ENCODE measurements at places on chromosomes 7 and 10.
A peak's percentile ranks its signal among the peaks of the same experiment; 100 is the strongest.

GRCh38 chr10:103696411-103697145 is 158.8 kb downstream of the SH3PXD2A start:
- peak; percentile 67 for DNase-seq

- no peak for DNase-seq
These were observed at the start of gene ACTL6B for GRCh38 chr7:100655908-100656674. TSS of gene ACTL6B (minus strand) at chr7:100656448. CDS start at chr7:100656354, 94 bp downstream.

DNA sequence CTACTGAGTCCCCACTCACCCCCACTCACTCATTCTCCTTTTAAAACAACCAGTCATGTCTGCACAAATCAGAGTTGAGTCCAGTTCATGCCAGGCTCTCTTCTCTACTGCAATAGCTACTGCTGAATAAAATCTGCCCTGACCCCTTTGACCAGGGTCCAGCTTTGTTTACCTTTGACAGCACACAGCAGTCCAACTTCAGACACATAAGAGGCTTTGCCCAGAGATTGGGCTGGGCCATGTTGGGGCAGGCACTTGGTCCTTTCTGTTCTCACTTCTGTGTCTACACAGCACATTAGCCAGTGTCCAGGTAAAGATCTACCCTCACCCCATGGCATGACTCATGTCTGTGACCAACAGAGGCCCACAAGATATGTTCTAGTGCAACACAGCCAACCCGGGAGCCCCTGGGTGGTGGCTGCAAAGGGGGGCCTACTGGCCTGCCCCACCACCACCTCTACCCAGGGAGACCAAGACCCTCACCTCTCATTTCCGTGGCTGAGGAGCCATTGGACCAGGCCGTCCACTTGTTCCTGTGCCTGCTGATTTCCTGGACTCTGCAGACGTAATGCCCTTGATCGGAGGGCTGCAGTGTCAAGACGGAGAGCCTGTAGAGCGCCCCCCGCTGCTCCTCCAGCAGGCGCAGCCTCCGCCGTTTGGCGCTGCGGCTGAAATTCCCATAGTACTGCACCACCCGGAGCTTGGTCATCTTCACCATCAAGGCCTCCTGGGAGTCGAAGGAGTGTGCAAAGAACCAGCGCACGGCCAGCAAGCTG is 8.0 kb downstream of the VSTM4 start:
- no peak for DNase-seq

DNA sequence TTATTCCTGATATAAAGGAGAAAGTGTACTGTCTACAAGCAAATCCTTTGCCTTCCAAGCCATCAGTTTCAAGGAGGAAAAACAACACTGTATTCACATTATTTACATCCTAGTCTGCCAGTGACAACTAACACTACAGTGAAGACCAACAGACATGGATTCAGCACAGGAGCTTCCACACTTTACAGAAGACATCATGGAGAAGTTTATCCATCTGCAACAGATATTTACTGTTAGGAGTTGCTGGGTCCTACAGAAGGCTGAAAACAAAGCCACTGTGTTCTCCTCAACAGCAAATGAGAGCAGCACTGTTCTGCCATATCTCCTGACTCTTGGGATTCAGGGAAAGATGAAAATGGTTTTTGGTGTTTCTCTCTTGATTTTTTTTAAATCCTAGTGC is 31.9 kb downstream of the NAPEPLD start:
- no peak for DNase-seq

- DNase-seq, result no peak
These were observed 225.3 kb upstream of the PRSS1 start for GRCh38 chr7:142523821-142524460.

DNA sequence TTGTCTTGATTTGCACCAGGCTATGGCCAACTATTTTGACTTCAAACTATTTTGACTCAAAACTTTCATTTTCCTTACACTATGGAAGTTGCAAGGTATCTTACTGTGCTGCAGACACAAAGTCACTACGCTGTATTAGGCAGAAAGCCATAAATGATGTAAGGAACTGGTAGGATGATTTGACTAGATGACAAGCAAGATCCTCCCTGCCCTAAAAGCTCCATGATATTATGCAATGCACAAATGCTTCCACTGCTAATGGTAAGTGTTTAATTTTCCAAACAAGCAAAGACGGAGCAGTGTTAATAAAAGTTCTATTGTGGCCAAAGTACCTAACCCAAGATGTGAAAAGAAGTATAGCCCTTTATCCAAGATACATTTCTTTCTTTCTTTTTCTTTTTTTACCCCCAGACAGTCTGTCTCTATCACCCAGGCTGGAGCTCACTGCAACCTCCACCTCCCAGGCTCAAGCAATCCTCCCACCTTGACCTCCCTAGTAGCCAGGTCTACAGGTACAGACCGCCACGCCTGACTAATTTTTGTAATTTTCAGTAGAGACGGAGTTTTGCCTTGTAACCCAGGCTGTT is 98.2 kb downstream of the ANK3 start:
- DNase-seq, result no peak

GRCh38 chr7:100626530-100627237 is 14.3 kb downstream of the MOSPD3 start:
- DNase-seq, result peak; percentile 53

DNA sequence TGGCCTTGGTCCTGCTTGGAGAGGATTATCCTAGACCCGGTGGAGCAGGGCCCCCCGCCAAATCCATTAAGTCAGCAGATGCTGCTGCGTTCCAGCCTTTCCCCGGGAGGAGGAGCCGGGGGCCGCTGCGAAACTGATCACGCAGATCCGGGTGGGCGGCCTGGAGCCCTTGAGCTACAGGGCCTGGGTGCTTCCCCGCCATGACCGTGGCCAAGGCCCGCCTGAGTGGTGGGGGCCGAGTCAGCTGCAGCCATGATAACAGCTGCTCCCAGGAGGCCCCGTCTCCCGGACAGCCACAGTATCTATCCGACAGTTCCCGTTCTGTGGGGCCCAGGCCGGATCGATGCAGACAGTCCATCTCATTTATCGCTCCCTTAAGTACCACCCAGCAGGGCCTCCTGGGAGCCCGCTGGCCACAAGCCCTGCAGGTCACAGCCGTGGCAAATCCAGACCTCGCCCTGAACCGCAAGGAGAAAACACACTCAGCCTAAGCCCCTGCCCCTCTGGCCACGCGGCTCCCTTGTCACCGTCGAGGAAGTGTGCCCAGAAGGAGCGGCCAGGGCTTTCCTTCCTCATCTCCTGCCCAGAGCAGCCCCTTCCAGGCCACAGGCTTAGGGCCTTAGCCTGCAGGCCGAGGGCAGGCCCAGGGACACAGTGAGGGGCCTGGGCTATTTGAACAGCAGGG is 34.4 kb upstream of the SLC29A4 start:
- DNase-seq, result no peak

DNA sequence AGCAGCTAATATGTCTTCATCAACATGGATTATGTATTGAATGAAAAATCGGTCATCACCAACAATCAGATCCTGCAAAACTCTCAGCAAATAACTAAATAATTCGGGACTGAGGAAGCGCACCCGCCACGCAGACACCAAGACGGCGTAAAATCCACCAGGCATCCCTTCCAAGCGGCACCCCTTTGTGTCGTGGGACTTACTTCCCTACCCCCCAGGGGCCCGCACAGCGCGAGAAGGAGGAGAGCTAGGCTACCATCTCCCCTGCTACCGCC is 721 bp downstream of the ARL3 start:
- DNase-seq, result no peak

DNA sequence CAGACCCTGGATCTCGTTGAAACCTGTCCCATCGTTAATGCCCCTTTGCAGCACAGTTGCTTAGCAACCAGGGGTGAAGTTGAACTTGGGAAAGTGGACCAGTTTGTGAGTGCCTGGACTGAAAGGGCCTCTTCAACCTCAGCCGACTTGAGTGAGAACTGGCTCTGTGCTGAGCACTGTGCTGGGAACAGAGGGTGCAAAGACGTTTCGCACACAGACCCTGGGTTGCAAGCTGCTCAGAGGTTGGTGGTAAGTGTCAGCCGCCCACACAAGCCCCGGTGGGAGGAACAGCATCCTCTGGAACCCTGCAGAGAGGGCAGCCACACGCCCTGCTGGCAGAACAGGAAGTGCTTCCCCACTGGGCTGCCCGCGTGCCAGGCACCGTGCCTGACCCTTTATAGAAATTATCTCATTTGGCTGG is 89.2 kb downstream of the CARD11 start:
- no peak for DNase-seq

DNA sequence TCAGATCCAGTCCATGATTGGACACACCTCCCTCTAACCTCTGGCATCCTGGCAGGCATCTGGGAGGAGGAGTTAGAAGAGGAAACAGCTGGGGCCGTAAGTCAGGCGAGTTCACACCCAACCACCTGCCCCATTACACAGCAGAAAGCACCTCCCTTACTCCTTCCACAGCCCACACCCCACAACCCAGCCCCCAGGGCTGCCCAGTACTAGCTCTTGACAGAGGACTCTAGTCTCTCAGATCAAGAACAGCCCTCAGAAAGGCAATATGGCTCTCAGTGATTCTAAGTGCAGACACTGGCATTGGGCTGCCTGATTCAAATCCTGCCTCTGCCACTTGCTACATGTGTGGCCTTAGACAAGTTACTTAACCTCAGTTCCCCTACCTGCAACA is 34.1 kb downstream of the KCNMA1 start:
- no peak for DNase-seq

DNA sequence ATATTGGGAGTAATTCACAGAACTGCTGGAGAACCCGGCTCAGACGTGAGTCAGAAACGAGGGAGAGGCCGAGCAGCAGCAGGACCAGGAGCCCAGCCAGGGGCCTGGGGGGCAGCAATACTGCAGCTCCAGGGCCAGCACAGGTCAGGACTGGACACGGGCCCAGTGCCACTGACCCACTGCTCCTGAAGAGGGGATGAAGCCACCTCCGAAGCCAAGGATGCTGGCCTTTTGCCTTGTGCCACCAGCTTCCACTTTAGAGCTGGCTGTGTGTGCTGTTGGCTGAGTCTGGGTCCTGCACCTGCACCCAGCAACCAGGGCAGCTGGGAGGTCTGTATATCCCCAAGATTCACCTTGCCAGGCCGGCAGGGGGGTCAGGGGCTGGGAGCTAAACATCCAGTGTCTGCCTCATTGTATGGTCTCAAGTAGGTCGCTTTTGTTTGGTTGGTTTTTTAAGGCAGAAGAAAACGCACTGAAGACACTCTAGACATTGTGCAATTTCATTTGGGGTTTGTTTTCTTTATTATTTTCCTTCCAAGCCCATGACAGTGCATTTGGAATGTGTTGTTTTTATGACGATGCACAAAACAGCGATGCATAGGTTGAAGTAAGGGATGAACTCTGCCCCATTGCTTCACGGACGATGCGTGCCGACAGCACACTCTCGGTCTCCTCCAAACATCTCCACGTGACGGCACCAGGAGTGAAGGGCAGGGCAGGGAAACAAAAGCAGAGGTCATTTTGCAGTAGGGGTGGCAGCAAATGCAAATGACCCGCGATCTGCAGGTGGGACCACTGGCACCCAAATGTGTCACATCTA is 27.7 kb upstream of the INSIG1 start:
- no peak for DNase-seq

GRCh38 chr7:138865843-138866242 is 67.8 kb upstream of the ATP6V0A4 start:
- no peak for DNase-seq

DNA sequence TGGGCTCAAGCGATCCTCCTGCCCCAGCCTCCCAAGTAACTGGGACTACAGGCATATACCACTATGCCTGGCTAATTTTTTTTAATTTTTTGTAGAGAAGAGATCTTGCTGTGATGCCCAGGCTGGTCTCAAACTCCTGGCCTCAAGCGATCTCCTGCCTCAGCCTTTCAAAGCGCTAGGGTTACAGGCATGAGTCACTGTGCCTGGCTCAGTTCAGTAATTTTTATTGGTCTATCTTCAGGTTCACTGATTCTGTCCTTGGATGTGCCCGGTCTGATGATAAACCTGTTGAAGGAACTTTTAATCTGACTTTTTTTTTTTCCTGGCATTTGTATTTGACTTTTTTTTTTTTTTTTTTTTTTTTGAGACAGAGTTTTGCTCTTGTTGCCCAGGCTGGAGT is 40.1 kb upstream of the STRIP2 start:
- no peak for DNase-seq

GRCh38 chr10:56633876-56634452 is 272.9 kb upstream of the ZWINT start:
- DNase-seq, result no peak

- no peak for DNase-seq
These were observed 32.1 kb downstream of the ASB4 start for GRCh38 chr7:95517870-95518269.

GRCh38 chr7:126820925-126821324 is 431.8 kb downstream of the GRM8 start:
- no peak for DNase-seq

DNA sequence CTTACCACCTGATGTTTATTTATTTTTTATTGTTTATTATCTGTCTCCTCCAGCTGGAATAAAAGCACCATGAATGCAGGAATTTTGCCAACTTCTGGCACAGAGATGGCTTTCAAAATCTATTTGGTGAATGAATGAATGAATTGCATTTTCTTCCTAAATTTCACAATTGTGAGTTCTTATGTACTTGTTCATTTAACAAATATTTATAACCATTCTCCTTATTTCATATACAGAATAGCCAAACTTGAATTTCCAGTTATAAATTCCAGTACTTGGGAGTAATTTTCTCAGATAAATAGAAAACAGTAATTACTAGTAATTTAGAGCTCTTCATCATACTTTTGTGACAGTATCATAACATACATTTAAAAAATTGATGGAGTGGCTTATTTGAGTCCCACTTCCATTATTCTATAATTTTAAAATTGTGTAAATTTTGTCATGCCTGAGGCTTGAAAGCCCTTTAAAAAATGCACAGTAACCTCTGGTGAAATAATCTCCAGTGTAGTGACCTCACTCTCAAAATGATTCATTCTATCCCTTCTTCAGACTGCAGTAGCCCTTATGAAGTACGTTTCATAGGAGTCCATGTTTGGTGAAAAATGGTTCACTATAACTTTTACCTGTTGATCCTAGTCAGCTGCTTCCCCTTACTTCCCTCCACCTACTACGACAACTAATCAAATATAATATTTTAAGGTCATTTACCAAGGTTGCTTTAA is 40.0 kb upstream of the SRI start:
- DNase-seq, result no peak

DNA sequence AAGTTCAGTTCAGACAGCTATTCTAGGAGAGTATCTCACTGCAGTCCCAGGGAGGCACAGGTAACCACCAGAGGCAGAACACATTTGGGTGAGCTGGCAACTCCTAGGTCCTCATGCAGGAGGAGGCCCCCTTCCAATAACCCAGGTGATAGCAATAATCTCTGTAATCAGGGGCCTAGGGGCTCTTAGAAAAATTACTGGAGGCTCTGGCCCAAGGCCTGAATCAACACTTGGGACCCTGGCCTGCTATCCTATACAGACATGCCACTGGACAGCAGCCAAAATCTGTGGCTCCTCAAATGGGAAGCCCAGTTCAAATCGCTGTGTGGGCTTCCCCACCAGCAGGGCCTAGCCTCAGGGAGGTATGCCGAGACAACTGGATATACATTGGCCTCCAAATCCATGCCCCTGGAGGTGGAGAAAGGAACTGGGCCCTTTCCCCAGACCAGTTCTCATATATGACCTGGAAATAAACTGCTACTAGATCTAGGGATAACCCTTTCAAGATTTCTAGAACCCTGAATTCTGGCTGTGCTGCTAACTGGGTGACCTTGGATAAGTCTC is 1.6 kb downstream of the AVPI1 start:
- no peak for DNase-seq

- peak; percentile 47 for DNase-seq
These were observed 2.2 kb upstream of the RBM17 start for GRCh38 chr10:6086375-6087233.

- no peak for DNase-seq
These were observed 16.4 kb downstream of the FZD1 start for GRCh38 chr7:91280604-91281003.

- DNase-seq, result no peak
These were observed 145.1 kb downstream of the NRP1 start for GRCh38 chr10:33189363-33189762.

- DNase-seq, result no peak
These were observed 11.5 kb downstream of the FOXL3 start for GRCh38 chr7:301291-302053.

Measured in thoracic aorta (tissue), 2 donors.